Activated CD4-positive, alpha-beta T cell treated with anti-CD3 and anti-CD28 coated beads, Interleukin-2, amount 50 U/mL, for 1 hour (primary cell): ENCODE measurements at places on chromosomes 5 and 9.

DNA sequence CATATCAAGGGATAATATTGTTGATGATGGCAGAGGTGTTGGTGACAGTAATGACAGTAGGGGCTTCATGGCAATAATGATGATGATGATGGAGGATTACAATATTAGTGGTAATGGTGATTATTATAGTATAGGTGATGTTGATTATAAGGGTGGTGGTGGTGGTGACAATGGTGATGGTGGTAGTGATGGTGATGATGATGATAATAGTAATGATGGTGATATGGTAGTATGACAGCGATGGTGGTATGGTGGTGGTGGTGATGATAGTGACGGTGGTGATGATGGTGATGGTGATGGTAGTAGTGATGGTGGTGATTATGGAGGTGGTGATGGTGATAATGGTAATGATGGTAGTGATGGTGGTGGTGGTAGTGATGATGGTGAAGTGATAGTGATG, 13.6 kb downstream of the KCNIP1 start:
- no peak for DNase-seq

GRCh38 chr5:29516224-29516623, 1677.3 kb upstream of the CDH6 start:
- no peak for DNase-seq

GRCh38 chr5:75331-76320, 16.3 kb upstream of the PLEKHG4B start:
- DNase-seq, result no peak

DNA sequence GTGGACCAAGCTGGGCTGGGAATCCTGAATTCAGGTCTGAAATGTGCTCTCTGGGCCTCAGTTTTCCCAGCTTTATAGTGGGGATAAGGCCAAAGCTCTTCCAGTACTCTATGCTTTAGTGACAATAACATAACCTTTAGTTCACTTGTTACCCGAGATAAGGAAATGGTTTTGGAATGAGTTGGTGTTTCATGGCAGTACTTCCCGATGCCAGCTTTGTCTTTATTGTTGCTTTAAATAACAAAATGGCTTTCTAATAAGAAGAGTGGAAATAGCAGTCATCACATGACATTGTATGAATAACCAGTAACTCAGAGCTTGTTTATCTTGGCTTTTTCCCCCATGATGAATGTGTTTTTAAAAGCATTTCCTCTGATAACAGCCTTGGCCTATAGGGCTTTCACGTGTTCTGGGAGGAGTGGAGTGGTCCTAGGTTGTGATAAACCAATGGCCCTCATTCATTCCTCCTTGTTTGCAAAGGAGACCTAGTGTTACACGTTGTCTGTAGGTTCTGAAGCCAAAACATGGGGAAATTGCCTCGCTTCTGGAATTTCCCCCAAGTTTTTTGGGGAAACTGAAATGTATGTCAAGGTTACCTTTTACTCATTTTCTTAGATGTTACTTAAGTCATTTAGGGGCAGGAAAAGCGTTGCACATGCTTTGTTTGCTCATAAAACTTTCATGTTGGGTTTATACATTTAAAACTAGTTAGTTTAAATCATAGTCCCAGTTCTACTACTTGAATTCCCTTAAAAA, 53.7 kb downstream of the ZNF618 start:
- no peak for DNase-seq

- no peak for DNase-seq
These were observed 340.7 kb downstream of the NR2F1-AS1 start for GRCh38 chr5:93240228-93240834.

- no peak for DNase-seq
These were observed 65.9 kb downstream of the ITGA1 start for GRCh38 chr5:52853650-52854049.

DNA sequence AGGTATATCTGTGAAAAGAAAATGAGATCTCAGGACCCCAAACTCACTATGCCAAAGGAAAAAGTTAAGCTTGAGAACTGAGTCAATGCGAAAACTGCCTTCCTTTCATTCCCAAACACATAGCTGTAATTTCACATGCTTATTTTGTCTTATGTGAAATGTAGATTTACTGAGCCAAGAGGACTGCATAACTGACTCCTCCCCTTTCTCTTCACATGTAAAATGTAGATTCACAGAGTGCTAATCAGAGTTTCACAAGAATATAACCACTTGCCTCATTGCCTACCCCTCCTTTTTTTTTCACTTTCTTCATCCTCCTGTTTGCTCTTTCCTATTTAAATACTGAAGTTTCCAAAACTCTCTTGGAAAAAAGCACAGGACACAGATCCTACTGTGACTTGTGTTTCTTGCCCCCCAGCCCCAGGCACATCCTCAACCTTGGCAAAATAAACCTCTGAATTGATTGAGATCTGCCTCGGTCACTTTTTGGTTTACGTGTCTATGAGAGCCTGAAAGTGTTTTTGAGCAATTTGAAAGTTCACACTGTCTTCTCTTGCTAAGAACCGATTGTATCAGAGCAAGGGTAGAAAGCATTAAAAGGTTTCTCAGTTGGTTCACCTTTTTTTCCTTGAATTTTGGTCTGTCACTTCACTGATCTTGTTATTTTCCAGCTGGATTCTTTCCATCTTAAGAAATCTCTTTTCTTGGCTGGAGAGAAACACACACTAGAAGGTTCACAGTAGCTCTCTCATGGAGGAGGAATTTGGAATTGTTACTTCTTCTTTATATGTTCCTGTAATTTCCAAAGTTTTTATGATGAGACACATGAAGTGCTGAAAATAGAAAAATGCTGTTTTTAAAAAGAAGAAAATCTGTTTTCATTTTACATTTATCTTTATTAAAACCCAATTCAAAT, 44.8 kb upstream of the SNAPC3 start:
- no peak for DNase-seq

GRCh38 chr5:65483546-65484346, 2.0 kb upstream of the ADAMTS6 start:
- DNase-seq, result no peak
